Dorsolateral prefrontal cortex (tissue), 122 donors: ENCODE measurements at places on chromosomes 1 and 21.

- no peak for DNase-seq
Observed at GRCh38 chr1:219726480-219727272, 113.8 kb upstream of the ZC3H11B start.

- no peak for DNase-seq
Observed at GRCh38 chr1:104476126-104476525, 726.4 kb downstream of the AMY1C start.

DNA sequence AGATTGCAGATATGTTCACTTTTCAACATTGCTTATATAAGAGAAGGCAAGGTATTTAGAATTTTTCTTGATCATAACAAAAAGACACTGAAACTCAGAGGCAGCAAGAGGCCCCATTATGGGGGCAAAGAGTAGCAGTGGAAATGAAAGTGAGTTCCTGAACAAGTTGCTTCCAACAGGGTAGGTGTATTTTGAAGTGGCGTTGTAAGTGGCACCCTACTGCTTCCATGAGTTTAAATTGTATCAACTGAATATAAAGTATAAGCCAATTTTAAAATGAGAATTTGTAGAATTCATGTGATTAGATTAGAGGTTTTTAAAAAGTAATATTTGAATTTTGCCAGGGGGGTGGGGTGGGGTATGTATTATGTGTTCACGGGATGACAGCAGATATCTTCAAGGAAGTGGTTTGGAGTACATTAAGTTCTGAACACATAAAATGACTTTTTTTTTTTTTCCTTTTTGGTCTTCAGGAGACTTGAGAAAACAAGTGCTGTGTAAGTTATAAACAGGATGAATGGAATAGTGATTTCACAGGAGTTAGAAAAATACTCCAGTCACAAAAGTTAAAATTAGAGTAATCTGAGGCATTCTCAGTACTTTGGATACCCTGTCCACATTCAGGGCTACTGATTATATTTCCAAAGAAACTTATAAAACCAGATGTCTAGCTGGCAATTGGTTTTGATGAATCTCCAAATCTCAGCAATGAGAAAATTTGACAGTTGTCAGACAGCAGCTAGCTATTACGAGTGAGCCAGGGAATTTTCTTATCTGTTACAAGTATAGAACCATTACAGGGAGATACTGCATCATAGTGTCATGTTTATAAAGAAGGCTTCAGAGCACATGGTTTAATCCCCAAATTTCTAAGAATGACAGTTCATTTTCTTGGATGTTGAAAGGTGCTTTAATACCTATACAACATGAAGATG lies 182.0 kb downstream of the ST6GALNAC3 start:
- DNase-seq = no peak

- no peak for DNase-seq
Observed at GRCh38 chr1:40507973-40508372, 594 bp upstream of the EXO5 start.

DNA sequence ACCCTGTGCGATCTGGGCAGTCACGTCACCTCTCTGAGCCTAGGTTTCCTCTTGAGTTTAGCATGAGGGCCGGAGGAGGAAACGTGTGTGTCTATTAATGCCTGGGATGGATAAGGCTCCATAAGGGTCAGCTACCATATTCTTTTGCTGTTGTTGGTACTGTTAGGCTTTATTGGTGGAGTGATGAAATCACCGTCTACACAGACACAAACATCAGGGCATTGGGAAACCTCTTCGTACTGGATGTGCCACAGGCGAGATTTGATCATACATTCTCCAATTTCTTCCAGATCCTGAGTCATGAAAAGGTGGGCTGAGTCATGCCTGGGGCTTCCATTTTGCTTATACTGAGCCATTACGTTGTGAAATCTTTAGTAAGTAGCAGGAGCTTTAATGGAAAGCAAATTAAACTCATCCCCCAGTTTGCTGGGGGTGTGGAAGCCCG lies 24.9 kb upstream of the GRHL3 start:
- DNase-seq = no peak

DNA sequence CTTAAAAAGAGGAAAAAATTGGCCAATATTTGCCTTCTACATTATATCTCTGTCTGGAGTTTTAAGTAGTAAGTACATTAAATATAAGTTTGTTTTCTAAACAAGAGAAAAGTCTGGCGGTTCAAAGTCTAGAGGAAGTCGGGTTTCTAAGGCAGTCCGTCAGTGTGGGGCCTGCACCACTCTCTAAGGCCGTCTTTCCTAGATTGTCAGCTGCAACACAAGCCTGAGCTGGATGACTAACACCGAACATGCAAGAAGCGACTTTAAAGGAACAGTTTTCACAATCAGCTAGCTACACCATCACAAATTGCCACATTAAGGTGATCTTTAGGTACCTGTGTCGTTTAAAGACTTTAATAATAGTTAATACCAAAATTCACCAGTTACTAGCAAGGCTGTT lies 19.6 kb downstream of the CCSAP start:
- no peak for DNase-seq

DNA sequence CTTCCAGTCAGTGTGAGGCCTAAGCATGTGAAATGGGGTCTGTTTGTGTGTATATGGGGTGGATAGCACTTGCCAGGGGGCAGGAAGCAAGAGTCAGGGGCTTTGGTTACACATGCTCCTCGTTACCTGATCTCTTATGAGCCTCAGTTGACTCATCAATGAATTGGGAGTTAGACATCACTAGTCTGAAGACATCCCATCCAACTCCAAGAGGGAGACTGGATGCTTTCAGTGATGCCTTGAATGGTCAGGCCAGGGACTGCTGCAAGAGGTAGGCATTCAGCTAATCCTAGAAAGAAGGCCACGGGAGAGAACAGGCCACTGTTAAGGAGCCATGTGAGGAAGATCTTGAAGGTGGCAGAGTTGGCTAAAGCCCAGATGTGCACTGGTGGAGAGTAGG lies 6.3 kb downstream of the RAB25 start:
- no peak for DNase-seq

- no peak for DNase-seq
Observed at GRCh38 chr1:75328691-75329090, 194.5 kb downstream of the LHX8 start.

- no peak for DNase-seq
Observed at GRCh38 chr1:162708286-162708685, 76.0 kb downstream of the DDR2 start.

DNA sequence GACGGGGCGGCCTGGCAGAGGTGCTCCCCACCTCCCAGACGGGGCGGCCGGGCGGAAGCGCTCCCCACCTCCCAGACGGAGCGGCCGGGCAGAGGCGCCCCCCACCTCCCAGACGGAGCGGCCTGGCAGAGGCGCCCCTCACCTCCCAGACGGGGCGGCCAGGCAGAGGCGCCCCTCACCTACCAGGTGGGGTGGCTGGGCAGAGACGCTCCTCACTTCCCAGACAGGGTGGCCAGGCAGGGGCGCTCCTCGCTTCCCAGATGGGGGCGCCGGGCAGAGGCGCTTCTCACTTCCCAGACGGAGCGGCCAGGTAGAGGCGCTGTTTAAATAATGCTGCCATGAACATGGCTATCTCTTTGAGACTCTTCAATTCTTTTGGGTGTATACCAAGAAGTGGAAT lies 43.7 kb upstream of the ATP6V1G3 start:
- no peak for DNase-seq

DNA sequence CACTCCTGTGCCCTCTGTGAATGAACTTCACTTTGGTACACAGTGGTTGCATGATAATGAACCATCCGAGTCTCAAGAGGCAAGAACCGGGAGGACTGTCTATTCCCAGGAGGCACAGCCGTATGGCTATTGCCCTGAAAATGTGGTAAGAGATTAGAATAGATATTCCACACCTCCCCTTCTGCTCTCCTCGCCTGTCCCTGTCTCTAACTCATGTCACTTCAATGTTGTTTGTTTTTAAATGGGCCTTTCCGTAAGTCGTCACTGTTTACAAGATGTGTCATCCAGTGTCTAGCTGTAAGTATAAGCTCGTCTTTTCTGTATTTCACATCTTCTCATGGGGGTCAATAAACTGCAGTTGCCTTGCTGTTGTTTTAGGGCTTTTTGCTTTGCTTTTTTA lies 122.2 kb downstream of the PATJ start:
- DNase-seq = no peak

DNA sequence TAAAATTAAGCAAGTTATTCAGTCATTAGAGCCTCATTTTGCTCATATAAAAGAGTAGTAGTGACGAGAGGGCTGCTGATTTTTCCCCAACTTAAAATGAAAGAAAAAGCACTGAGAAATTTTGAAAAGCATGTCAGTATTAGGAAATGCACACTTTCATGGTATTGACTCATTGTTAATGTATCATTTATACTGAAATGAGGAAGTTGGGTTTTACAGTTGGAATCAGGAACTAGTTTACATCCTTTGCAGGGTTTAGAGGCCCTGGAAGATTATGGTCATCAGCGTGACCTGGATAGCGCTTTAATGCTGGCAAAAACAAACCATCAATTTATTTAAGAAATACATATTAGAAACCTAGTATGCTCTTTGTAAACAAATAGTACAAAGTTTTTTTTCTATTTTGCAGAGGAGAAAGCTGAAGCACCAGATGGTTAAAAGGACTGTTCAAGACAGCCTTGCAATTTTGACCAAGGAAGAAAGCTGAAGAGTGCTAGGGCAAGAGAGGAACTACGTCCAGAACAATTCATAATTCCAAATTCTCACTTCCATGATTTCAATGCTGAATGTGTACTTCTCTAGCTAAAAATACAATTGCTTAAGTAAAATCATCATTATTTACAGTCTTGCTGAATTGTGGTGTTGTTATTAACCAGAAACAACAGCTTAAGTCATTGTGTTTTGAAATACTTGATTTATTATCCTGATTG lies 94.8 kb upstream of the SGIP1 start:
- no peak for DNase-seq

DNA sequence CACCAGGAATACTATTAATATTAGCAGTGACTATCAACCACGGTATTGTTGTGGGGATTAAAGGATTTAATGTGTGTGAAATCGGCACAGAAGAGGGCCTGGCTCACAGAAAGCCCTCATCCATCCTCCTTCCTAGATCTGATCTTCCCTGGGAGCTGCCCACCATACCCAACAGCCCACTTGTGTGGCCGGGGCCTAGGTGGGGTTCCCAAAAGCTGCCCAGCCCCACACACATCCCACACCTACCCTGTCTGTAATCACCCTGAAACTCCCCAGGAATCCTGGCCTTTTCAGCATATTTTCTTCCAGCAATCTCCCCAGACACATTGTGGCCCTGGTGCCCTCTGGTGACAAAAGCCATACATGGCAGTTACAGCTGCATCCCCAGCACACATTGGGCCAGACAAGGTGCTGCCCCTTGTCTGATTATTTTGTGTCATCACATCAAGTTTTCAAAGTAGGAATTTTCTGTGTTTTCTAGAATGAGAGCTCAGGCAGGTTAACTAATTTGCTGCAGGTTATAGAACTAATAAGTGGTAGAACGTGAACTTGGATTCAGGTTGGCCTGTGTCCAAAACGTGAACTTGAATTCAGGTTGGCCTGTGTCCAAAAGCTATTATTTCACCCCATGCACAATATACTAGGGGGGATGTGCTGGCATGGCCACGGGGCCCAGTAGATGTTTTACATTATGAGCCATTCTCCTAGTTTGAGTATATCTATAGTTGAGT lies 5.3 kb upstream of the SLC6A9 start:
- DNase-seq = no peak

GRCh38 chr21:31977816-31978215 lies 105.0 kb downstream of the HUNK start:
- DNase-seq = no peak

GRCh38 chr1:210754878-210755665 lies 378.9 kb downstream of the KCNH1 start:
- DNase-seq = no peak

DNA sequence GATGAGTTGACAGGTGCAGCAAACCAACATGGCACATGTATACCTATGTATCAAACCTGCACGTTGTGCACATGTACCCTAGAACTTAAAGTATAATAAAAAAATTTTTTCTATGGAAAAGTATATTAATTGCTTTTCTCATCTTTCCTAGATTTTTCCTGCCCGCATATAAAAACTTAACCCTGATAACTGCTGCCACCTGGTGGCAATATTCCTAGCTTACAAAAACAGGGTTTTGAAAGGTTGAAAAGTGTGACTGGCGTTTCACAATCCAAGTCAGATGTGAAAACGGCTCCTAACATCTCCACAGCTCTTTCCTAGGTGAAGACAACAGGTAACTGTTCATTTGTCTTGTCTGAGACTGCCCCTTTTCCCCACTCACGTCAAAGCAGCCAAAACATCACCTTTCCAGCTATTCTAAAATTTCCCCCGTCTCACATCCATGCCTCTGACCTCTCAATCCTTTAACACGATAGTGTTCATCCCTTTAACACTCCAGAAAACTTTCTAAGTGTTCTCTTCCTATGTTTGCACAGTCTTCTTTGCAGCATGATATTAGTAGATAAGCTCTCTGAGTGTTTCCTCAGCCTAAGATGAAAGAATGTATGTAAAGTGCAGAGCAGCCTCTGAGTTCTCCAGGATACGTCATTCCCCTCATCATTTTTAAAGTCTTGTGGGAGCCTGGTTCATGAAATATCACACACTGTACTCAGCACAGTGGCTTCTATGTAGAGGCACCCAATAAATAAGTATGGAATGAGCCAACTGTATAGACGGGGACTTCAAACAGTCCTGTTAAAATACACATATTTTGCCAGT lies 27.5 kb downstream of the OVGP1 start:
- DNase-seq = peak; percentile 12

DNA sequence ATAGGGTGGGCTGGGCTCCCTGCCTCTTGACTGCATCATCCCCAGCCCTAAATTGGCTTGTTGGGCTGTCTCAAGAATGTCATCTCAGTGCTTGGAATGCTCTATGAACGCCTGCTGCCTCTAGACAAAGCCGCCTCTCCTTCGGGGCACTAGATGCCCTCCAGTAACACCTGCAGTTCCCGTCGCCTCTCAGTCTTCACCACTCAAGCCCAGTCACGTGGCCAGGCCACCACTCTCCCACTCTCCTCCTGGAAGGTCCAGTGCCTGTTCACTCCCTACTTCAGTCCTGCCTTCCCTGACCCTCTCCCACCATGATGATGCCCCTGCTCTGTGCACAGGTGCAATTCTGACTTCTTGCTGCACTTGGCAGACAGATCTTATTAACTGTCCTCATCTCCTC lies 7.0 kb downstream of the TAS1R2 start:
- DNase-seq = no peak

- DNase-seq = no peak
Observed at GRCh38 chr1:53896635-53897229, 2.7 kb downstream of the DIO1 start.

- DNase-seq = no peak
Observed at GRCh38 chr21:31609081-31609480, 50.4 kb upstream of the SOD1 start.

- no peak for DNase-seq
Observed at GRCh38 chr21:35039595-35040289, 9.4 kb downstream of the RUNX1 start.

DNA sequence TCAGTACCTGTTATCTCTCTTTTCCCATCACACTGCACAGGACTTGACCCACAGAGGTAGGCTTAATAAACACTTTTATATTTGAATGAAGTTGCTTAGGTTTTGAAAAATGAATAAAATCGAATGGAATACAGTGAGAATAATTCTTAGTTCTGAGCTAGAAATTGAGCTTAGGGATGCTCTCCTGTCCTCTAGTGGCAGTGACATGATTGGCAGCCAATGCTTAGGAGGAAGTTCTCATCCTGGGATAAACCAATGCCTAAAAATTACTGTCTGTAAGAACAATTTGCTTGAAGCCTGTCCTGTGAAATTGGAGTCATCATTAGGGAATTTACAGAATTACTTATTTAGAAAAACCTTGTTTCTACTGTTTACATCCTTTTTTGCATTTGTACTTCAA lies 21.3 kb upstream of the CYP4X1 start:
- no peak for DNase-seq

GRCh38 chr1:228062085-228062791 lies 20.3 kb upstream of the ARF1 start:
- peak; percentile 13 for DNase-seq

- no peak for DNase-seq
Observed at GRCh38 chr1:100721526-100722207, 2.1 kb downstream of the VCAM1 start.
